ENCODE measurements at places on chromosomes 2 and 18.

DNA sequence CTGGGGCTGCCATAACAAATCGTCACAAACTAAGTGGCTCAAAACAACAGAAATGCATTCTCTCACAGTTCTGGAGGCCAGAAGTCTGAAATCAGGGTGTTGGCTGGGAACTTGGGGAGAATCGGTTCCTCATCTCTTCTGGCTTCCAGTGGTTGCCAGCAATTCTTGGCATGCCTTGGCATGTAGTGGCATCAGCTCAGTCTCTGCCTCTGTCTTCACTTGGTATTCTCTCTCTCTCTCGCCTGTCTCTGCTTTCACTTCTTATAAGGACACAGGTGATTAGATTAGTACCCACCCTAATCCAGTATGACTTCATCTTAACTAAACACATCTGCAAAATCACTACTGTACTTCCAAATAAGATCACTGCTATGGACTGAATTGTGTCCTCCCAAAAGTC, 695.4 kb upstream of the ID2 start:
- no peak for DNase-seq

GRCh38 chr2:112906276-112906675, 4.7 kb upstream of the IL37 start:
- no peak for DNase-seq

- no peak for DNase-seq
Observed at GRCh38 chr18:52667463-52668065, 327.6 kb downstream of the DCC start.

DNA sequence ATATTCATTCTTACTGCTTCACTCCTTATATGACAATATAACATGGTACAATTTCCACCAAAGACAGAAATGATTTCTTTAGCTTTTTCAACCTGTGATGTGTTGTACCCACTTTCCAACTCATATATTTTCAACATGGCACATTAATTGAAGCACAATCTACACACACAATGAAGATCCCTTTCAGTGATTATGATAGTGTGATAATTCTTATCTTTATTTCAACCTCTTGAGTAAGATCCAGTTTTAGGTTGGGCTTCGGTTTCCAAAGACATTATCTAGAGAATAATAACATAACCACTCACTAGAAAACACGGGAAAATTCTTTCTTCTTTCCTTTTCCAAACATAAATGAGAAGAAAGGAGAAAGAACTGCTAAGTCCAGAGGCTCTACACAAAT, 3.4 kb upstream of the DSG3 start:
- DNase-seq: no peak

GRCh38 chr2:174365571-174365970, 30.0 kb upstream of the SCRN3 start:
- no peak for DNase-seq

DNA sequence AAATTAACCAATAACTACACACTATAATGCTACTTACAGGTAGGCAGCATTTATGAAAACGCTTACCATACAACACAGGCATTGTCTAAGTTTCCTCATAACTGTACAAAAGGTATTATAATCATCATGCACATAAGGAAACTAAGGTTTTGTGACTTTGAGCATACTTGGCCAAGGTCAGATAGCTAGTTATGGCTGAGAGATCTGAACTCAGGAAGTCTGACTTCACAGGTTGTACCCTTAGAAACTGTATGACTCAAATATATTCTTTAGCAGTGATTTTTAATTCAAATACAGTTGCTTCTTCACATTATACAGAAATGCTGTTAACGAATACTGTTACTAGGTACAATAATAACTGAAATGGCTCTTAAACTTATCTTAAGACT, 89.3 kb downstream of the TRIP12 start:
- no peak for DNase-seq
